DMS53 (cell line): ENCODE measurements at places on chromosomes 16 and 17.
A peak's percentile ranks its signal among the peaks of the same experiment; 100 is the strongest.

GRCh38 chr16:8795091-8795490, 2.3 kb downstream of the TMEM186 start:
- peak; percentile 25 for DNase-seq

GRCh38 chr17:43709210-43709609, 47.5 kb upstream of the MEOX1 start:
- DNase-seq = no peak

DNA sequence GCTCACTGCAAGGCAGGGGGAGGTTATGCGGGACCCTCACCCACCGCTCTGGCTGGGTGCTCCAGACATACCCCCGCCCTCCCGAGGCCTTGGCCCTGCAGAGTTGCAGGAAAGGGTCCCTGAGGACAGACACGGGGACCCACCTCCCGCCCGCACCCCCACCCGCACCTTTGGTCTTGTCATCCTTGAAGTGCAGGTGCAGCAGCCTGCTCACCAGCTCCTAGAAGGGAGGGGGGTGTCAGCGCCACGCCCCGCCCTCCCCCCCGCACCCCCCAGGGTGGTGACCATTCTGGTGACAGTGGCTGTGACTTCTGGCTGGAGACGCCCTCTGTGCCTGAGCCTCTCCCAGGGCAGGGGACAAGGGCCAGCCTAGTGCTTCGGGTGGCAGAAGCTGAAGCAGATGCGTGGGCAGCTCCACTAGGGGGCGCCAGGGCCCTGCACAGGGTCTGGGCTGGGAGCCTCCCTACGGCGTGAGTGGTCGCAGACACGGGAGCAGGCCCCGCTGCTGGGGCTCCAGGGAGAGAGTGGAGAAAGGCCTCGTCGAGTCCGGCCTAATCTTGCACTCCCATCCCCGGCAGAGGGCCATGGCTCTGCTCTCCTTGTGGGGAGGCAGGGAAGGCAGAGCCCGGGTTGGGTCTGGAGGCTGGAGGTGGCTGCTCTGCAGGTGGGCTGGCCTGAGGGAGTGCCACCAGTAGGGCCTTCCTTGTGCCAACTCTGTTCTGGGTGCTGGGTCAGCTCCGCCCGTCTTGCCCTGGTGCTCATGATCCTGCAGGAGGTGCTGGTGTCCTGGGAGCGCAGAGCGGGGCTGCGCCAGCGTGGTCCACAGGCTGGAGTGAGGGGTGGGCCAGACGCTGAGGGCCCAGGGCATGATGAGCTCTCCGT, 2.7 kb downstream of the CENPX start:
- DNase-seq = peak; percentile 87

- DNase-seq = peak; percentile 67
Observed at GRCh38 chr16:51880776-51881175, 666.2 kb downstream of the TOX3 start.
